ENCODE measurements at places on chromosomes 1 and 21. TPM values are rescaled to one million over a fixed set of nuclear protein-coding genes. Genes with fewer than 3 reads are reported as not detected.

DNA sequence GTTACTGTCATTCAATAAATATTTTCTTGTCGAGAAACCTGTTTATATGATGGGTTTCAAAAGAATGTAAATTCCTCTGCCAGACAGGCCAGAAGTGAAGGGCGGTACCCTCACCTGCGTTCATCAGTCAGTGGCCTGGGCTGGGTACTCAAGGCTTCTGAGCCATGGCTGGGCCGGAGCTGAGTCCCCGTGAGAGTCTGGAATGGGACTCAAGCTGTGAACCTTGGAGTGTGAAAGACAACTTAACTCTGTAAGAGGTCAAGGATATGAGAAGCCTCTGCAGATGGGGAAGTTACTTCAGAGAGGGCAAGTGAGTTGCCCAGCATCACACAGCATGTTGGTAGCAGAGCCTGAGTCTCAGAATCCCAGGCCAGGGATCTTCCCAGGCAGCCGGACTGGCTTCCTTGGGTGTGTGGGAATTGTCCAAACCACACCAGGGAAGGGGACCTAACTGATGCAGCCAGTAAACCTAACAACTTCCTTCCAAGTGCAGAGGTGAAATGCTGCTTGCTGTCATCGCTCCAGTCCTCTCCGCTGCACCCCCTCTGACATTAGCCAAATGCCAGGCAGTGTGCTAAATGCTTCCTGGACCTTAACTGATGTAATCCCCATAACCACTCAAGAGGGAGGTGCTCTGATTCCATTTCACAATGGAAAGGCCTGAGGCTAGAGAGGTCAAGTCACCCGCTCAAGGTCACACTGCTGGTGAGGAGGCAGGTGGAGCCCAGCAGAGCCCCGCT is 4.8 kb downstream of the DISP3 start:
- DNase-seq = no peak

DNA sequence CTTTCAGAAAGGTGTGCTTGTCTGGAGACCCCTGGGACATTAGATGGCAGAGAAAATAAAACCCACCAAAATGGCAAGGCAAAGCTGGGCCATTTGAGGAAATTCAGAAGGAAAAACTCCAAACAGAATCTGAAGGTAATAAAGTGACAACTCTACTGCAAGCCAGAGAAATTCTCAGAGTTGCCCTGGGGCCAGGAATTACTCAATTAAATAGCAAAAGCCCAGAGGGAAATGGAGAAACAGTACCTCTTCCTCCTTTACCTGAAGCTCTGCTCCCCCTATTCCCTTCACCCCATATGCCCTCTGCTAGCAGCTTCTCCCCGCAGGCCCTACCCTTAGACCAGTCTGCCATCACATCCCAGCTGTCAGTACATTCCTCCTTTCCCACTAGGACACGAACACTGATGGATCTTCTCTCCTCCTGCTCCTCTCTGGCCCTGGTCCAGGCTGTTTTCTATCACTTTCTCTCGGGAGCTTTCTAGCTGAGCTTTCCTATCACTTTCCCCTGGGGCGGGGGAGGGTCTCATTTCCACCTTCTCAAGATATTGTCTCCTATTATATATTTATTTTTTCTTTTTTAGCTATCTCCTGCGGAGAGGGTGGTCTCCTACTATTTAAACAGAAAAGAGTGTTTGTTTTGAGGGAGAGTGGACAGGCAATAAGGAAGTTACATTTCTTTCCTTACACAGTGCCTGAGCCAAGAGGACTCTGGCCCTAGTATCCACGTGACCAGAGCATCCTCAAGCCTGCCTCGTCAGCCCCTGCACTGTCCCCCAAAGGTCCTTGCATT is 47.7 kb upstream of the RBM15 start:
- DNase-seq = no peak

AKT3 gene
- total RNA-seq = 41.3 TPM

HSD11B1 gene
- not detected for total RNA-seq

GRCh38 chr21:15978215-15978738 is 248.5 kb downstream of the USP25 start:
- DNase-seq = no peak

DNA sequence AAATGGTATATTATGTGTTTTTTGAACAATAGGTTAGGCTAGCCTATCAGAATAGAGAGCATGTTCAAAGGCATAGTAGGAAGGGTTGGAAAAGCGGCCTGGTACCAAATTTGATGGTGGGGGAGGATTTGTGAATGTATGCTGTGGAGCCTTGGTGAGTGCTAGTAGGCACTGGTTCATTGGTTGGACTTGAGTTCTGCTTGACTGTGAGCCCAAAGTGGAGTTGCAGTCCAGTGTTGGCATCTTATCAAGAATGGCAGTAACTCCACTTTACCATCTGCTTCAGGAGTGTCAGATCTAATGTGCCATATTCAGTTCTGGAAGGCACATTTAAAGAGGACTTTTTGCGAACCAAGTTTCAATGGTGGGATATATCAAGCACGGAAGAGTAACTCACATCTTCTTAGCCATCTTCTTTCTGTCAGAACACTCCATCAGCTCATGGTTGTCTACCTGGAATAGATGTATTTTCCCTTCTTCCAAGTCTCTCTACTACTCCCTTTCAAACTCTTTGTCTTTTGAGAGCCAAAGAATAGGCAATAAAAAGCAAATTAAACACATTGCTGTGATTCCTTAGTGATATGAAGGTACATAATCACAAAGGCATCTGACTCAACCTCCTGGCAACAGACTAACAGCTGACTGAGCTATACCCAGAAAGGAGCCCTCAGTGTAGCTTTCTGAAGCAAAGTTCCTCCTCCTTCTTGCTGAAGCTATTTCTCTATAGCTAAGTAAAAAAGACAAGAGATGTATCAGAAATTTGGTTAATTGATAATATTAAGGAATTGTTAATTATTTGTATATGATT is 21.7 kb downstream of the LRRC8B start:
- no peak for DNase-seq
